Upper lobe of right lung (tissue), 1 donor: ENCODE measurements at places on chromosomes 3 and 15. TPM values are rescaled to one million over a fixed set of nuclear protein-coding genes. Genes with fewer than 3 reads are reported as not detected.

- H3K27me3 ChIP-seq: no peaks in the 10 kb centered on the region
- H3K4me1 ChIP-seq: no peaks in the 10 kb centered on the region
- no peak for DNase-seq
- no peak overlapping the region for H3K4me3 ChIP-seq
- H3K27ac ChIP-seq: no peak overlapping the region
Measured at GRCh38 chr3:101461451-101461850, 51.6 kb downstream of the SENP7 start.

- no peaks in the 10 kb centered on the region for H3K27me3 ChIP-seq
- no peaks in the 10 kb centered on the region for H3K4me1 ChIP-seq
- H3K36me3 ChIP-seq: no peaks in the 10 kb centered on the region
- H3K4me3 ChIP-seq: no peak overlapping the region
- DNase-seq: no peak
Measured at GRCh38 chr3:59338934-59339333, 289.1 kb upstream of the CFAP20DC start.

DNA sequence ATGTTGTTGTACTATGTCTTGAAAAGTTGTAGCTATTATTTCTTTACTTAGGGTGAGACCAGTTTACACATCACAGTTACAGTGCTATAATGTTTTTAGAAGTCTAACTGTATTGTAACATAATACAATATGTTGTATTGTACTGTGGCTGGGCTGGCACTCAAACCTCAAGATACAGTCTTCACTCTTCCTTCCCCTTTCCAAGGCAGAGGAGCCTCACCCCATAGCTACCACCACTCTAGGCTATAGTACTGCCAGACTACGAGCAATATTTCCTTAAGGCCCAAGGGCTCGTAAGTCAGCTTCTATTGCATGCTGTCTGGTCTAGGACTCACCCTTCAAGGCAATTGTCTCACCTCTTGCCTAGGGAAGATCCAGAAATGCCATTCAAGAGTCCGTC is 597.7 kb downstream of the OTOL1 start:
- no peaks in the 10 kb centered on the region for H3K4me1 ChIP-seq
- no peaks in the 10 kb centered on the region for H3K27me3 ChIP-seq
- DNase-seq: no peak
- H3K36me3 ChIP-seq: no peaks in the 10 kb centered on the region
- no peak overlapping the region for H3K4me3 ChIP-seq

GRCh38 chr3:195269375-195270078 is 1.4 kb downstream of the XXYLT1 start:
- H3K27me3 ChIP-seq: no peaks in the 10 kb centered on the region
- H3K4me1 ChIP-seq: peaks cover 22% of the 10 kb centered on the region
- H3K27ac ChIP-seq: no peak overlapping the region
- H3K4me3 ChIP-seq: peak overlapping the region; percentile 89

DNA sequence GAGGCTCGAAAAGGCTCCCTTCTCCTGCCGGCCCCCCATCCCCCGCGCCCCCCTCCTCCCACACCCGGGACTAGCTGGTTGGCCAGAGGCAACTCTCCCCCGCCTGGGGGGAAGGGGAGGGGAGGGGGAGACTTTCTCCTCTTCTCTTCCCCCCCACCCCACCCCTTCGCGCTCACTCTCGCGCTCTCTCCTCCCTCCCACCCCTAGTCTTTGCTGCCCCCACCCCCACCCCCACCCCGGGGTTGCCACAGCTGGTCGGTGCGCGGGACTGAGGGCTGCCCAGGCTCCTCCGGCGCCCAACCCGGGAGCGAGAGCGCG is 710 bp downstream of the MECOM start:
- H3K27me3 ChIP-seq: peaks cover 71% of the 10 kb centered on the region
- no peak for DNase-seq
- H3K27ac ChIP-seq: peak overlapping the region; percentile 88
- no peaks in the 10 kb centered on the region for H3K36me3 ChIP-seq
- H3K4me3 ChIP-seq: peak overlapping the region; percentile 67

DNA sequence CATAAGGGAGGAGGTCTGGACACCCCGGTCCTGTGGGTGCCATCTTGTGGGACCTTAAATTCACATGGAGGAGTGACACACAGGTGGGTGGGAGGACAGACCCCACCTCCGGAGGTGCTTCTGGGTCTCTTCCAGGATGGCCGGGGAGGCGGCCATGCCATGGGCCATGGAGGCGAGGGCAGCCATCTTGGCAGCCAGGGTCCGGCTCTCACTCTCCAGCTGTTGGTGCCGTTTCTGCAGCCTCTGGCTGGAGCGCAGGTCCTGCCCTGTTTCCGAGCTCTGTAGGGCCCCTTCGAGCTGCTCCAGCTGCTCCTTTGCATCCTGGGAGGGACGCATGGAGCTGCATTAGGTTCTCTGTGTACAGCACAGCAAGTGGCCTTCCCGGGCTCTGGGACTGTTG is 19.1 kb downstream of the SPTBN5 start:
- DNase-seq: no peak
- H3K4me3 ChIP-seq: no peak overlapping the region
- no peak overlapping the region for H3K27ac ChIP-seq
- no peaks in the 10 kb centered on the region for H3K4me1 ChIP-seq

The KLHL6 gene
- total RNA-seq: 24.7 TPM
